ENCODE measurements at places on chromosomes 6 and 20.

GRCh38 chr6:79608334-79609224 lies 22.6 kb upstream of the SH3BGRL2 start:
- no peak for DNase-seq

- peak; percentile 70 for DNase-seq
These were observed 2.2 kb downstream of the NOL4L start for GRCh38 chr20:32582659-32583580.

DNA sequence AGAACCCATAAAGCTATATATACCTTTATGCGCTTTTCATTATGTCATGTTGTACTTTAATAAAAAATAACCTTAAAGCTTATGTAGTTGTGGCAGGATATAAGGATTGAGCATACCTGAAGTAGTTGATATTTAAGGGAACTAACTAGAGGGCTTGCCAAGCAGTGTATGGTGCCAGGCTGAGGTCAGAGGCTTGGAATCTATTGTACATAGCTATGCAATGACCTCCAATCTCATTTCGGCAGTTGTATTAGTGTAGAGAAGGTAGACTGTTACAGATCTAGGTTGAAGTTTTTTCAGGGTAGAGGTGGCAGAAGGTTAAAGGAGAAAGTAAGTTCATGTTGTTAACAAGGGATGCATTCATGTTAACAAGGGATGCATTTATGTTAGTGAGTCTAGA lies 397.7 kb upstream of the HS3ST5 start:
- DNase-seq = no peak

GRCh38 chr6:90663873-90664272 lies 77.0 kb upstream of the MAP3K7 start:
- DNase-seq = no peak

DNA sequence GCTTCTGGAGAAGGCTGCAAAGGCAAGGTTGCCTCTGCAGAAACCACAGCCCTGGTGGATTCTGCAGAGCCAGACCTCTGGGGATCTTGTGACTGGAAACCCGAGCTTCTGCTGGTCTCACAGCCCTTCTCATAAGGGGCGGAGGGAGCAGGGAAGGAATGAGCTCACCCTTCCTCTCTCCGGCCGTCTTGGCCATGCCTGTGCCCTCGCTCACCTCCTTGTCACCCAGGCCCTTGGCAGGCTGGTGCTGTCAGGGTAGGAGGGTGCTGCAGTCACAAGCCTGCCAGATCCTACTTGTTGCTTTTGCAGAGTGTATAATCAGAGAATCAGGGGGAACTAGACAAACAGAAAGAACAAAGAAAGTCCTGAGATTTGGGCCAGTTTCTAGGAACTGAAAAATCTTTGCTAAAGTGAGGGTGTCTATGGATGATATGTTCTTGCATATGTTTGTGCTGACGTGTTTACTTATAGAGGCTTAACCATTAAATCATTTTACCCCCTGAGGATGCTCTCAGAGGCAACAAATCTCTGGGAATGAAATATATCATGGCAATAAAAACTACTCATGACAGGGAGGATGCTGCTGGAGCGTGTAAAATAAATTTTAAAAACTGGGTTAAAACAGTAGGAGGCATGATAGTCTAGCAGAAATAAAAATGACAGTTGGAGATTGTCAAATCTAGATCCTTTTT lies 244.9 kb upstream of the SOX4 start:
- DNase-seq = peak; percentile 28

DNA sequence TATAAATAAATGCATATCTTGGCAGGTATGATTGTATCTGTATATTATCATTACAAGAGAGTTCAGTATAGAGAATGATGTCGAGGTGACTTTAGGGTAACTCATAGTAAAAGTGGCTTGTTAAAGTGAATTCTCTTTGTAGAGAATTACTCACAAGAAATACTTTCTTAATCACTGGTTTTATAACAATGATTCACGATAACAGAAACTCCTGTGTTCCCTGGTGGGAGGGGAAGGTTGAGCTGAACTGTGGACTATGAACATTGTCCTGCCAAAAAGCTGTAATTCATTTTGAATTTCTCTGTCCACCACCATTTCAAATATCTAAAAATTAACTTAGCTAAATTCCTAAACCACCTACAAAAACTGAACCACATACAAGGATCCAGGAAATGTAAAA lies 7.7 kb downstream of the TPMT start:
- DNase-seq = no peak

DNA sequence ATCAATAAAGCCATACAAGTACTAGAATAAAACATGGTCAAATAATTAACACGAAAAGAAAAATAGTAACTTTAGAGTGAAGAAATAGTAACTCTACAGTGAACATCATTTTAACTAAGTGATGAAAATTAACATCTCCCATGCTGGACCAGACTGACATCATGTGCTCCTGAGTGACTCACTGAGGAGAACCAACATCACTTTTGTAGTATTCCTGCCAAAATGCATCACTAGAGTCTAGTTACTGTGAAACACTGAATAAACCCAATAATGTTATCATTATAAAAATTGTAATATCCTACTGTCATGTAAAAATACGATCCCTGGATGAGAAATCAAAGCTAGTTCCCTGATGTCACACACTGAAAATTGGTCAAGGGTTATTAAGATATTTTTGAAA lies 361.3 kb downstream of the CD109 start:
- no peak for DNase-seq

GRCh38 chr6:55941702-55942101 lies 66.3 kb upstream of the BMP5 start:
- DNase-seq = no peak

DNA sequence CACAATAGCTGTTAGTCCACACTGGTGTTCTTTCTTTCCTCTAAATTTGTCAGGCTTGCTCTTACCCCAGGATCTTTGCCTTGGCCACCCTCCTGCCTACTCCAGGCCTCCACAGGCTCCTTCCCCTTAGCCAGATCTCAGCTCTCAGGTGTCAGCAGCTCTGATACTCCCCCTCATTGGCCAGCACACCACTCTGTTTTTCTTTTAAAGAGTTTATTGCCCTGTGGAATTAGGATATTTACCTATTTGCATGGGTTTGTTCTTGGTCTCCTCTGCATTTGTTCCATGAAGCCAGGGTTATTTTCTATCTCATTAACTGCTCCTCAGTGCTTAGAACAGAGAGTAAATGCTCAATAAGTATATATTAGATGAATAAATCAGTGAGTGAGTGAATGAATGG lies 36.8 kb downstream of the GCNT2 start:
- no peak for DNase-seq

GRCh38 chr6:29107758-29108157 lies at the start of gene OR2J3:
Gene OR2J3, plus strand, starts transcription at chr6:29108058. Its CDS starts 3,833 bp downstream, at chr6:29111891.
- no peak for DNase-seq

GRCh38 chr20:49747707-49748524 lies 34.2 kb upstream of the B4GALT5 start:
- DNase-seq = no peak

- no peak for DNase-seq
These were observed 26.3 kb downstream of the RPRD1B start for GRCh38 chr20:38059832-38060231.

DNA sequence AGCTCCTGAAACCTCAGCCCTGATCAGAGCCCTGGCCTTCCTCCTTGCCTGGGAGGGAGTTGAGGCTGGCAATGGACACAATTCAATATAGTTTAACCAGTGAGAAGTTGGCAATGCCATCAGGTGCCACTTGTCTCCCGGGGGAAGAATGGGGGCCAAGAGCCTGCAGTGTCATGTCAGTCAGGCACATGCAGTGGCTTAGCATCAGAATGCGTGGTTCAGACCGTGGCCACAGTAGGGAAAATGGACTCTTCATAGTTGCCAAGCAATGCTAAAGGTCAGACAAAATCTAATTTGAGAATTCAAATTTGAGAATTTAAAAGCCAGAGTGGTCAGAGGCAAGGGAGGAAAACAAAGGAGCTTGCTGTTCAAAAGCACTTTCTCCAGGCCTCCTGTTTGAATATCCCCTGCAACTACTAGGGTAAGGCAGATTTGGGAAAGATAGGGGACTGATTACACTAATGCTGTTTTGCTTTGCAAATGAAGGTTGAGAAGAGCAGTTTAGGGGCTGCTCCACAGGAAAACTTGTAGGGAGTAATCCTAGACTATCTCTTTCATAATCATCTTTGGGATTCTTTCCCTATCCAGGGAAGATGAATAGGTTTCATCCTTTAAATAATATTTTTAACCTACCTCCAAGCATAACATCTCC lies 33.1 kb upstream of the CLIC5 start:
- DNase-seq = no peak

- no peak for DNase-seq
These were observed 7.7 kb upstream of the CLIC5 start for GRCh38 chr6:46023216-46023915.

DNA sequence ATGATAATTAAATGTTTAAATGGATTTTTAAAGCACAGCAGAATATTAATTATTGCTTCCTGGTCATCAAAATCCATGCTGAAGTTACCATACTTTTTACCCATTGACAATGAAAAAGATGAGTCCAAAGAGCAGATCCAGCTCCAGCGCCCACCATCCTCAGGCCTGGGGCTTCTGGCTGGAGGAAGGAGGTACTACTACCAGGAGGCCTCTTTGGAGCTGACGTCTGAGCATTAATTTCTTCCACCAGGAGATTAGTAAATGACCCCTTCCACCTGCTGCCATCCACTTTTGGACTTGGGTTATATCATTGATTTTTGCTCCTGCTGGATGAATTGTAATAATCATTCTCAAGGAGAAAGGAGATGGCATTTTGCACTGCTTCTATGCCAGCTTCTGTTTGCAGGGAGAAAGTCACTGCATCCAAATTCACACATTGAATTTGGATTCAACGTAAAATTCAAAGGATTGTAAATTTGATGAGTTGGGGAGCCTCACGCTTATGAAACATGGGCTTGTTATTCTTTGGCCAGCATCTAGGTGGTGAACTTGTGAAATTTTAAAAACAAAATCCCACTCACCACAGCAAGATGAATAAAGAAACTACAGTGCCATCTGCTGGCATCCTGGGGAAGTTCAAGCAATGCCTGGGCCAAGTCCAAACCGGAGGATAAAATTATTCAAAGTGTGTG lies 121.8 kb downstream of the SASH1 start:
- peak; percentile 79 for DNase-seq

DNA sequence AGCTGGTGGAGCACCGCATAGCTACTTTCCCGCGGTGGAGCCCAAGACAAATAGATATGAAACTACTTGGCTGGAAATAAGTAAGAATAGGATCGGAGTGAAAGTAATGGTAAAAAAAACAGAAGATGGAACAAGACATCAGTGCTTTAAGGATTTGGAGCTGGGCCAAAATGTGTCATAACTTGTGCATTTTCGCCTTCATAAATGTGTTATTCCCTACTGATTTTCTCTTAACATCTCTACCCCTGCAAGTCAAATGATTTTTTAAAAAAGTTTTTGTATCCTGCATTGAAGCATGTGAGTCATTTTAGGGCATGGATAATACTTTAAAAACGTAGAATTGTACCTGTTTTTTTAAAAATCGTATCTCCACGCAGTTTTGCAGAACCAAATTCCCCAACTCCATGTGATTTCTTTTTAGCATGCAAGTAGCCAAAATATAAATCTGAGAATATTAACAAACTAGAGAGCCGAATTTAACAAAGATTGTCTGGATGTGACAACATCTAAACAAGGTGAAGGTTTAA lies 882 bp upstream of the FAM184A start:
- DNase-seq = no peak

GRCh38 chr20:18852318-18852717 lies 38.7 kb downstream of the SCP2D1 start:
- DNase-seq = no peak

- no peak for DNase-seq
These were observed 589 bp upstream of the PDCD2 start for GRCh38 chr6:170584954-170585498.

GRCh38 chr20:41571006-41571405 lies 47.2 kb downstream of the CHD6 start:
- DNase-seq = no peak

GRCh38 chr20:50387996-50388332 lies 122.2 kb upstream of the PTPN1 start:
- DNase-seq = no peak

DNA sequence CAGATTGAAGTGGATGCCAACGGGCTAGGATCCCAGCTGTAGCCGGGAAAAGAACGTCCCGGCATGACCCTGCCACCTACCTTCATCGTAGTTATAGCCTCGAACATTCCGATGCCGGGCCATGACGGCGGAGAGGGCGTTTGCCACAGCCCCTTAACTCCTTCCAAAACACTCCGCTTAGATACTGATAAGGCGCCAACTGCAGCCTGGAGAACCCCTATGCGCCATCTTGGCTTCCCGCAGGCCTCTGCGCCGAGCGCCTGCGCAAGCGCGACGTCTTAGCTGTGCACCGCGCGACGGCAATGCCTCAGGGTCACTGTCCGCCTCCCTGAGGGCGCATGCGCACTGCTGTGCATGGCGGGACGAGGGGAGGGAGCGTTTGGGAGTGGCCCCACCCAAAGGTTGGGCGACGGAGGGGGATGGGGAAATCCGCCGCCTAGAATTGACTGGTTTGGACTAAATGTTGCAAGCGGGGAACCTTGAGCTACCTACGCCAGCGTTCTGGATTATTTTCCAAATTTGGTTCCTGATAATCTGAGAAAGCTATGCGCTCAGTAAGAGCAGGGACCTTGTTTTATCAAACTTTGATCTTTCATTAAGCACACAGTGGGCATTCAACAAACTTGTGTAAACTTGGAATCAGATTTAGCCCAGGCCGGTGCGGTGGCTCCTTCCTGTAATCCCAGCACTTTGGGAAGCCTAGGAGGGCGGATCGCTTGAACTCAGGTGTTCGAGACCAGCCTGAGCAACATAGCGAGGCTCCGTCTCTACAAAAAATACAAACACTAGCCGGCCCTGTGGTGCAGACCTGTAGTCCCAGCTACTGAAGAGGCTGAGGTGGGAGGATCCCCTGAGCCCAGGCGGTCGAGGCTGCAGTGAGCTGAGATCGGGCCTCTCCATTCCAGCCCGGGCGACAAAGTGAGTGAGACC lies at the start of gene HBS1L:
Gene HBS1L (minus strand): TSS at position 254 of the 930 bp plus-strand sequence. CDS start 131 bp downstream, at position 123.
- DNase-seq = peak; percentile 93

GRCh38 chr20:48790473-48791003 lies 37.3 kb downstream of the PREX1 start:
- no peak for DNase-seq

DNA sequence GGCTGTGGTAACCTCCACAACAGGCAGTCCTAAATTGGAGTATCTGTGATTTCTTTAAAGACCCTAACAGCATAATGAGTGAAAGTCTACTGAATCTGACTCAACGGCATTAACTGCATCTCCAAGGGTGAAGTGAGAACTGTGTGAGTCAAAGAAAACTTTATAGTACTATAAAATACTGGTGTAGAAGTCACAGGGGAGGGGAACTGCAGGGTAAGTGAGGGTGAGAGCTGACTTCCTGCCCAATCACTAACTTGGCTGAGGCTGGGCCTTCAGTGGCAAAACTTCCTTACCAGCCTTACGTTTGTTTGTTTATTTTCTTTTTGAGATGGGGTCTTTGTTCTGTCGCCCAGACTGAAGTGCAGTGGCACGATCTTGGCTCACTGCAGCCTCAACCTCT lies 109.8 kb downstream of the PTPRK start:
- DNase-seq = no peak
